Activated CD4-positive, CD25-positive, alpha-beta regulatory T cell treated with anti-CD3 and anti-CD28 coated beads, Interleukin-2, amount 50 U/mL, for 72 hours (primary cell): ENCODE measurements at places on chromosomes 12 and 14.

GRCh38 chr14:91310606-91311283 is 66.2 kb upstream of the GPR68 start:
- DNase-seq: no peak

- no peak for DNase-seq
These were observed 12.2 kb downstream of the CAPZA3 start for GRCh38 chr12:18750085-18750484.

DNA sequence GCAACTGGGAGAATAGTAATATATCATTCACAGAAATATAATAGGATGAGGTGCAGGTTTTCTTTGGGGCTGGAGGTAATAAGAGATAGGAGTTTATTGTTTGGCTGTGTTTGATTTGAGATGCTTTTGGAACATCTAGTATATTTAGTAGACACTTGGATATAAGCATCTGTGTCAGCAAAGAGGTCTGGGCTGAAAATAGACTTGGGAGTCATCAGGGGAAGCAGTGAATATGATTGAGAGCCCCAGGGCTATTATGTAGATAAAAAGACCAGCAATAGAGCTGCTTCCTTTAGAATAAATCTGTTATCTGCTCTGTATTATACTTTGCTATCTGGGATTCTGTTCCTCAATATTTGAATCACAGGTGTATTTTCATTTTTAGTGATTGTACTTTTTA is 36.6 kb downstream of the SPATA7 start:
- no peak for DNase-seq

DNA sequence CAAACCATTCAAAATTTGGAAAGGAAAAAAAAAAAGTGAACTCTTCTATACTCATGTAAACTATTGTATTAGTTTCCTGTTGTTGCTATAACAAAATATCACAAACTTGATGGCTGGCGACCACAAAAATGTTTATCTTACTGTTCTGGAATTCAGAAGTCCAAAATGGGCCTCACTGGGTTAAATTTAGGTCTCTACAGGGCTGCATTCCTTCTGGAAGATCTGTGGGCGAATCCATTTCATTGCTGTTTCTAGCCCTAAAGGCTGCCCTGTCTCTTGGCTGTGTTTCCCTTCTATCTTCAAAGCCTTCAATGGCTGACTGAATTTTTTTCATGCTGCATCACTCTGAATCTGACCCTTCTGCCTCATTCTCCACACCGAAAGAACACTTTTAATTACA is 105.1 kb upstream of the NAV3 start:
- no peak for DNase-seq
